ENCODE measurements at places on chromosomes 1 and 21.

DNA sequence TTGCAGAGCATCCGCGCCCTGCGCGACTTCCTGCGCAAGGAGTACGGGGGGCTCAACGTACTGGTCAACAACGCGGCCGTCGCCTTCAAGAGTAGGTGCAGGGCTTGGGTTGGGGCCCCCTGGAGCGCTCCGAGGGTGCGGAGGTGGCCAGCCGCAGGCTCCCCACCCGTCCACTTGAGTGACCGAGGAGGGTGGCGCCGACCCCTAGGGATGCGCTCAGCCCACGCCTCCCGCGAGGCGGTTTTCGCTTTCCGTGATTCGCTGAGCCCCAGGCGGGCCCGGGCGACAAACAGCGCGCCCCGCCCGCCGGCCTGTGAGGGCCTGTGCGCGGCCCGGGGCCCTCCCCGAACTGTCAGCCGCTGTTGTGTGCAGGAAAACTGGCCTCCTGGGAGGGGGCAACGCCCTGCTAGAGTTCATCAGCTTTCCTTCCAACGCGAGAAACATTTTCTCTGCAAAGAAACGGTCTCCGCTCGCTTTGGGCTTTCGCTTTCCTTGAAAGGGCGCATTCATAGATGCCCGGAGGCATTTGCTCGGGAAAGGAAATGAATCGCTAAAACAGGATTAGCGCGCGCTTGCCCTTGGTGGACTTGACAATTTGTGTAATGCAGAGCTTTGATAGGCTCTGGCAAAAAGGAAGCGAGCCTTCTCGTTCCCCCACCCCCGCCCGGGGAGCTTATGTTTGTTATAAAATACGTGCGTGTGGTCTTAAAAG is 668 bp downstream of the CBR3 start:
- peak overlapping the region; percentile 58 for H3K4me3 ChIP-seq
- H3K27ac ChIP-seq, result no peak overlapping the region
- peaks cover 10% of the 10 kb centered on the region for H3K4me1 ChIP-seq
- no peaks in the 10 kb centered on the region for H3K36me3 ChIP-seq
- DNase-seq, result peak; percentile 46
- no peaks in the 10 kb centered on the region for H3K27me3 ChIP-seq

GRCh38 chr1:190192627-190193026 is 285.0 kb downstream of the BRINP3 start:
- H3K27me3 ChIP-seq, result no peaks in the 10 kb centered on the region
- DNase-seq, result no peak
- H3K4me1 ChIP-seq, result no peaks in the 10 kb centered on the region
- H3K27ac ChIP-seq, result no peak overlapping the region
- H3K4me3 ChIP-seq, result no peak overlapping the region

DNA sequence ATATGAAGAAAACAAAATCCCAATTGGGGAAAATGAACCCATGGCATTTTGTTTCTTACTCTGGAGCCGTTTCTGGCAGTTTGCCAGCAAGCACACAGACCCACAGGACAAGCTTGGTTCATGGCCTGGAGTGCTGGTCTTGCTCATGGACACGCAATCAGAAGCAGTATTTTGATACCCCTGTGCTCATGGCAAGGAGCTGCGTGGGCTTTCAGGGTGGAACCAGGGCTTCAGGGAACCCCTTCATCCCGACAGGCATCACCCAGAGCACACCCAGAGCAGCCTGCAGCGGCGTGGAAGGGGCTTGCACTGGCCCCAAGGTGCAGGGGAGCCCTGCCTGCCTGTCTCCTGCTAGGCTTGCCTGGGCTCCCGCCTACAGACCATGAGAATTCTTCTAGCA is 45.4 kb upstream of the PCBP3 start:
- no peak for DNase-seq
- H3K4me1 ChIP-seq, result no peaks in the 10 kb centered on the region
- no peak overlapping the region for H3K27ac ChIP-seq
- no peaks in the 10 kb centered on the region for H3K36me3 ChIP-seq
- H3K27me3 ChIP-seq, result no peaks in the 10 kb centered on the region
- no peak overlapping the region for H3K4me3 ChIP-seq

DNA sequence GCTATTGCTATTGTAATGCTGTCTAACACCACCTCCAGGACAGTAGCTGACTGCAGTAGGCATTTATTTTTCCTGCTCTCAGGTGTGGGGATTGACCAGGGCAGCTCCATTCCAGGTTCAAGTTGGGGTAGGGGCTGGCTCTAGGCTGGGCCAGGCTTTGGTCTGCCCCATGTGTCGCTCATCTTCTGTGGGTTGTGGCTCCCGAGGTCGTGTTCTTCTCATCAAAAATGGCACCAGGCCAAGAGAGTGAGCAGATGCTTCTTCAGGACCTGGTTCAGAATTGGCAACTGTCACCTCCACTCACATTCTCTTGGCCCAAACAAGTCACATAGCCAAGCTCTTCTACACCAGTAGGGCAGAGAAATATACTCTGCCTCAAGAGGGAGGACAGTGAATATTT is 133.7 kb downstream of the PTPRU start:
- no peaks in the 10 kb centered on the region for H3K4me1 ChIP-seq
- no peaks in the 10 kb centered on the region for H3K36me3 ChIP-seq

DNA sequence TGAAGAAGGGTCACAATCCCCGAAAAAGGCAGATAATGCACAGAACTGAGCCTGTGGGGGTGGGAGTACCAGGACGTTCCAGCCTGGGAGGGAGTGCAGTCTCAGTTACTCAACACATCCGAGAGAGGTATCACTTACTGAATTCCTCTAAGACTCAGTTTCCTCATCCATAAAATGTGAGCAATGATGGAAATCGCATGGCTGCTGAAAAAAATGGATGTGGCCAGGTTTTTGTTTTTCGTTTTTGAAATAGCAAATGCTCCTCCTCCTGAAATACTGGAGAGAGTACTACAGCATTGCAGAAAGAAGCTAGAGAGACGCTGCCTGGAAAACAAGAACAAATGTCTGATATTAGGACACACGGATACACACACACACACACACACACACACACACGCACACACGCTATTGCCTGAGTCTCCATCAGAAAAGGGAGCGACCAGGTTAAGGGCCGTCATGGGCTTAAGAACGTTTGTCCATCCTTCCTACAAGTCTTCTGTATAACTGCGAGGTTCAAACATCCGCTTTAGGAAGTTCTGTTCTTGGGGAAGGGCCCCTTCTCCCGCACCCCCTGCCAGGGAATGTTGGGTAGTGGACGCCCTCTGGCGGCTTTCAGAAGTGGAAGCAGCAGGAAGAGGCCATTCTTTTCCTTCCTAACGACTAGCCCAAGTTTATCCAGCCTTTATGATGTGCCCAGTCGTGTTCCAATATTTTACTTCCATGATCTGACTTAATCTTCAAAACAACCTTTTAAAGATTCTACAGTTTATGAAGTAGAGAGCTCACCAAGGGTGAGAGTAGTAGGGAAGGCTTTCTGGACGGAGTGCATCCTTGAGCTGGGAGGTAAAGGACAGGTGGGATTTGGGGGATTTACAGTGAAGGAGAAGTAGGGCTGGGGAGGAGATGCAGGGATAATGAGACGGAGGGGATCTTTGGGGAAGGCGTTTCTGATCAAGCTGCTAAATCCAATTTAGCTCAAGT is 699 bp upstream of the NES start:
- H3K4me3 ChIP-seq, result peak overlapping the region; percentile 69
- peaks cover 21% of the 10 kb centered on the region for H3K4me1 ChIP-seq
- 0 out of 2 replicates have a peak, but pooled peaks cover 2% of the 10 kb centered on the region for H3K27me3 ChIP-seq
- DNase-seq, result peak; percentile 75
- peak overlapping the region; percentile 75 for H3K27ac ChIP-seq
- H3K36me3 ChIP-seq, result no peaks in the 10 kb centered on the region

GRCh38 chr1:200366577-200367253 is 43.1 kb downstream of the ZNF281 start:
- no peak overlapping the region for H3K4me3 ChIP-seq
- peaks cover 35% of the 10 kb centered on the region for H3K4me1 ChIP-seq
- H3K36me3 ChIP-seq, result no peaks in the 10 kb centered on the region
- H3K27ac ChIP-seq, result no peak overlapping the region
- H3K27me3 ChIP-seq, result no peaks in the 10 kb centered on the region
- no peak for DNase-seq

DNA sequence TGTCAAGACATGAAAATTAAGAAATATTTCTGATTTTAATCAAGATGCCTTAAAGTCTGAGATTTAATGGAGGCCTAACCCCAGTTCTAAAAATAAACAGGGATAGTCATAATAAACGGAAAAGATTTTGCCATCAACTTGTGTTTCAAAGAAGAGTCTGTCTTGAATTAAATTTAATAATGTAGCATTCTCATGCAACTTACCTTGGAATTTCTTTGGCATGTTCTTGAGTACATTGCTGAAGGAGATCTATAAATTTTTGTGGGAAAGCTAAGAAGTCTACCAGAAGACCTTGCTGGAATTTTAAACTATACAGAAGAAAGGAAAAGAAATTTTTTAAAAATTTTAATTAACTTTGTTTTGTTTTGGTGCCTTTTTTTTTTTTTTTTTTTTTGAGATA is 10.6 kb downstream of the SASS6 start:
- DNase-seq, result no peak
- no peaks in the 10 kb centered on the region for H3K4me1 ChIP-seq
- no peak overlapping the region for H3K4me3 ChIP-seq
- no peaks in the 10 kb centered on the region for H3K27me3 ChIP-seq
- H3K27ac ChIP-seq, result no peak overlapping the region

All from Caco-2 (cell line).